Tongue (tissue), 3 donors: ENCODE measurements at places on chromosomes 7 and 10. TPM values are rescaled to one million over a fixed set of nuclear protein-coding genes. Genes with fewer than 3 reads are reported as not detected.

Gene GNAT3
- 4.0 TPM for total RNA-seq

Gene CTTNBP2
- 13.1 TPM for total RNA-seq

Gene DLX6
- not detected for total RNA-seq

Gene ASZ1
- not detected for total RNA-seq

Gene LRRTM3
- 0.62 TPM for total RNA-seq

Gene GPR22
- total RNA-seq, result not detected

Gene GPNMB
- 120 TPM for total RNA-seq

Gene PAPOLB
- 0.10 TPM for total RNA-seq

Gene ADCY1
- 9.8 TPM for total RNA-seq

Gene CNPY1
- total RNA-seq, result not detected

Gene AEBP1
- 51.1 TPM for total RNA-seq

GRCh38 chr7:121689749-121690148 lies 183.2 kb upstream of the PTPRZ1 start:
- no peak for DNase-seq

- peak; percentile 90 for DNase-seq
These were observed 343.0 kb downstream of the CRPPA start for GRCh38 chr7:16078076-16078952.

- no peak for DNase-seq
These were observed 9.4 kb upstream of the PIP4K2A start for GRCh38 chr10:22723783-22724182.

DNA sequence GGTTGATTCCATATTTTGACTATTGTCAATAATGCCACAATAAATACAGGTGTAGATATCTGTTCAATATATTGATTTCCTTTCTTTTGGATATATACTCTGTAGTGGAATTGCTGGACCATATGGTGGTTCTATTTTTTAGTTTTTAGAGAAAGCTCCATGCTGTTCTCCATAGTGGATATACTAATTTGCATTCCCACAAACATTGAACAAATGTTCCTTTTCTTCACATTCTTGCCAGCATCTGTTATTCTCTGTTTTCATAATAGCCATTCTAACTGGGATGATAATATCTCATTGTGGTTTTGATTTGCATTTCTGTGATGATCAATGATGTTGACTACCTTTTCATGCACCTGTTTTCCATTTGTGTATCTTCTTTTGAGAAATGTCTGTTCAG lies 973.7 kb downstream of the REEP3 start:
- no peak for DNase-seq

- no peak for DNase-seq
These were observed 807.2 kb upstream of the MBL2 start for GRCh38 chr10:53579773-53580172.

DNA sequence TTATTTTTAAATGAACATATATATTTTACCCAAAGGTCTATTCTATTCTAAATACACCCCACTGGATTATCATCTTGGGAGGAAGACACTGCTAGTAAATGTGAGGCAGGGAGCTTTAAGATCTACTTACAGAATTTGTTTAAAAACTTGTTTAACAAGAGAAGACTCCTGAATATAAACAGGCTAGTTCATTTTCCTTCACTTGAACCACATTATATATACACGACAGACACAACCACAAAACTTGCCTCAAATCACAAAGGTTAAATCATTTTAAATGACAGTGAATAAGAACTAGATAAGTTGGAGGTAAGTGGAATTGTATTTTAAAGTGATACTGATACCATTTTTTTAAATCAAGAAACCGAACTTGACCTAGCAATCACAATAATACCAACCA lies 109.2 kb downstream of the ATE1 start:
- DNase-seq, result no peak

GRCh38 chr7:54260941-54261371 lies 281.2 kb upstream of the VSTM2A start:
- DNase-seq, result no peak

DNA sequence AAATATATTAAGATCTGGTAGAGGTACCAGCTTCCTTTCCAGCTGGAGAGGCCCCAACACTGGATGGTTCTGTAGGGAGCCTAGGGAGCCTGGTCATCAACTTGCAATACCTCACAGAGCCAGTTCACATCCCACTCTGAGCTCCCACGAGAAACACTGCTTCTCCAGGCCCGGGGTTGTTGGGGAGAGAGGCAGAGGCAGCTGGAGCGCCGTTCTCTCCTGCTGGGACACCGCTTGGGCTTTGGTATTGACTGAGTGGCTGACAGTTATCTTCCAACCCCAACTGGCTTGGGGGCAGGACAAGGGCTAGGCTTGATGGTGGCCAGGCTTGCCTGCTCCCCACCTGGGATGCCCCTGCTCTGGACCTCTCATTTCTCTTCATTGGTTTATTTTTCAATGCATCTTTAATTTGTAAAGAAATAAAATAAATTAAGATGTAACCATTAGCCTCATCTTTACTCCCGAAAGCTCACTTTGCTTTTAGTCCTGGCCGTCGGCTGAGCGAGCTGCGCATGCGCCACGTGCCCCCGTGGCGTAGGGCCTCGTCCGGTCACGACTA lies 10.0 kb upstream of the CHCHD1 start:
- DNase-seq, result peak; percentile 95

DNA sequence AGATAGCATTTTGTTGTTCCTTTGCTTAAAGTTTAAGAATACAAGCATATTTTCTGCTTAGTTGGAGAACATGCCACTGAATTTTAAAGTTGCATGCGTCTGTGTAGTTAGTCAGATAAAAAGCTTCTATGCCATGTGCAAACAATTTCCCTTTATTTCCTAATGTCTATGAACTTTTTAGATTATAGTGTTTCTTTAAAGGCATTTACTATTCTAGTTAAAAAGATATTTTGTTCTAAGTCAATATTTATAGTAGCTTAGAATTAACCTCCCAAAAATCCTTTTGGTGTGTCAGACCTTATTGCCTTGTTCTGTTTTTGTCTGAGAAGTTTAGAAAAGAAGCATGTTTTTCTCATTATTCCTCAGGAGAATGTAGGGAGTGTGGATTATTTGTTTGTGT lies 99.0 kb upstream of the GATA3 start:
- no peak for DNase-seq

DNA sequence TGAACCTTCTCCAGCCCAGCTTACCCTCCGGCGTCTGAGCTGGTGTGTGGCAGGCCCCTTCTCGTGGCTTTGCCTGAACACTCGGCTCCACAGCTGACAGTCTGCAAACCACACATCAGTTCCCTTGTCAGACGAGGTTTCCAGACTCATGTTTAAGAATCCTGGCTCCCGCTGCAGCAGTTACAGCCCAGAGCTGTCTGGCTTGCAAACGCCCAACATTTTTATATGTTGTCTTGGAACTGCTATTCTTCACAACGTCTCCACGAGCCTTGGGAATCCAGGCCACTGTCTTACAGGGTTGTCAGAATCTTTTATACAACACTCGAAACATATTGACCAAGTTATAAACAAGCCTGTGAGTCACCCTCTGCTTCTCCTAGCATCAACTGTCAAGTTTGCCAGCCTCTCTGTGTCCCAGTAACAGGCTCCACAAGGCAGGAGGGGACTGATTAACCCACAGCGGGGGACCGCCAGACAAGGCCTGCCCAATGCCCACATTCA lies 68.1 kb downstream of the TNS3 start:
- DNase-seq, result peak; percentile 84

DNA sequence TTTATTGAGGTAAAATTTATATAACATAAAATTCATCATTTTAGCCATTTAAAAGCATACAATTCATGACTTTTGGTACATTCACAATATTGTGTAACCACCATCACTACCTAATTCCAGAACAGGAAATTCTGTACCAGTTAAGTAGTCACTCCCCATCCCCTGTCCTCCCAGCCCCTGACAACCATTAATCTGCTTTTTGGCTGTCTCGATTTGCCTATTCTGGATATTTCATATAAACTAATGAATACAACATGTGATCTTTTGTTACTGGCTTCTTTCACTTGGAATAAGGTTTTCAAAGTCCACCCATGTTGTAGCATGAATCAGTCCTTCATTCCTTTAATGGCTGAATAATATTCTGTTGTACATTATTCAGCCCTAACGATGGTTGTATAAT lies 115.6 kb upstream of the KLF14 start:
- DNase-seq, result no peak

- DNase-seq, result no peak
These were observed 26.5 kb downstream of the KIAA1217 start for GRCh38 chr10:24235471-24235870.

DNA sequence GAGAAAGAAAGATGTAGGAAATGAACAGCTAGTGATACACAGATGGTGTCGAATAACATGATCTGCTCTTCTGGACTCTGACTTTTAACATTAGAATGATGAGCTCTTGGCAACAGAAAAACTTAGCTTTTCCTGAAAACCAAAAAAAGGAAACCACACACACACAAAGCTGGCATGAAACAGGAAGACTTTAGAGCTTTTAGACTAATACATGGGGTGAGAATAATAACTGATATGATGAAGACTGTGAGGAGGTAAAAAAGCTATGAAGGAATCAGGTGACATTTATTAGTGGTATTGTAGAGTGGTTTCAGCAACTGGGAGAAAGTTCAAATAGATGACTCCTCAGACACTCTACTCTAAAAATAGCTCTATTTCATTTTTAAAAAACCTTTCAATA lies 491.9 kb downstream of the PARD3 start:
- no peak for DNase-seq

GRCh38 chr10:120746001-120746777 lies 105.0 kb upstream of the WDR11 start:
- DNase-seq, result no peak

DNA sequence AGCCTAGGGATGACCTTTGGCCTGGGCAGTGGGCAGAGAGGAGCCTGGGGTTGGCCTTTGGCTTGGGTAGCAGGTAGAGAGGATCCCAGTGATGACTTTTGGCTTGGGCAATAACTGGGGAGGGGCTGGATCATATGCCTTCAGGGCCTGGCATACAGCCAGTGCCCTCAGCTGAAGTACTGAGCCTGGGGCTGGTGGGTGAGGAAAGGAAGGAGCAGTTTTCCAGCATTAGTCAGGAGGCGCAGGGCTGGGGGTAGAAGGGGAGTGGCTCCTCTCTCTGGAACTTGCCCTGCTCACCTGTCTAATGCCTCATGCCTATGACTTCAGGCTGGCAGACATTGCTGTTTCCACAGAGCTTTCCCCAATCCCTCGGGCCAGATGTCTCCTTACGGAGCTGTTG lies 15.2 kb upstream of the COMTD1 start:
- no peak for DNase-seq

GRCh38 chr7:114925434-114925833 lies 3.5 kb downstream of the MDFIC start:
- DNase-seq, result no peak

- no peak for DNase-seq
These were observed 7.8 kb upstream of the GLI3 start for GRCh38 chr7:42244828-42245227.

GRCh38 chr10:125081931-125082330 lies 78.4 kb downstream of the CTBP2 start:
- no peak for DNase-seq

DNA sequence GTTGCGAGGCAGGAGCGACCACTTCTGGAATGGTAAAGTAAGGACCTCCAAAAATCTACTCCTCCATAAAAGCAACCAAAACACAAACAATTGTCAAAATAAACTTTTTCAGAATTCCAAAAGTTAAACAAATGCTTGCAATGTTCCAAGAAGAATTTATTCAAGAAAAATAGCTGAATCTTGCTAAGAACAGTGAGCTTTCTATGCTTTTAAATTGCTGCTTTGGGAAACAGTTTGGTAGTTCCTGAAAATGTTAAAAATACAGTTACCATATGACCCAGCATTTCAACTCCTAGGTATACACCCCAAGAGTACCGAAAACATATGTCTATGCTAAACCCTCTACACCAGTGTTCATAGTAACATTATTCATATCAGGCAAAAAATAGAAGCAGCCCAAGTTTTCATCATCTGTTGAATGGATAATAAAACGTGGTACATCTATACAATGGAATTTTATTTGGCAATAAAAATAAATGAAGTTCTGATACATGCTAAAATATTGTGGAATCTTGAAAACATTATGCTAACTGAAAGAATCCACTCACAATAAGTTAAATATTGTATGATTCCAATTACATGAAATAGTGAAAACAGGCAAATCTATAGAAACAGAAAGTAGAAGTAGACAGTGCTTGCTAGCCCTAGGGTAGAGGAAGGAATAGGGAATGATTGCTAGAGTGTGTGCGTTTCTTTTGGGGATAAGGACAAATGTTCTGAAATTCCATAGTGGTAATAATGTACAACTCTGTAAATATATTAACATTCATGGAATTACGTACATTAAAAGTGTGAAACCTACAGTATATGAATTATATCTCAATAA lies 57.0 kb downstream of the LRRN3 start:
- no peak for DNase-seq

DNA sequence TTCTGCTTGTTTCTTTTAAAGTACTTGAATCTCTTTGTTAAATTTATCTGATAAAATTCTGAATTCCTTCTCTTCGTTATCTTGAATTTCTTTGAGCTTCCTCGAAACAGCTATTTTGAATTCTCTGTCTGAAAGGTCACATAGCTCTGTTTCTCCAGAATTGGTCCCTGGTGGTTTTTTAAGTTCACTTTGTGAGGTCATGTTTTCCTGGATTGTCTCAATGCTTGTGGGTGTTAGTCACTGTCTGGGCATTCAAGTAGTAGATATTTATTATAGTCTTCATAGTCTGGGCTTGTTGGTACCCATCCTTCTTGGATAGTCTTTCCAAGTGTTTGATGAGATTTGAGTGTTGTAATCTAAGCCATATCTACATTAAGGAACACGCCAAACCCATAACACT lies 1060.6 kb downstream of the LRMDA start:
- no peak for DNase-seq

- DNase-seq, result no peak
These were observed at the start of gene CYP2C18 for GRCh38 chr10:94683214-94684054. CYP2C18 (plus strand) TSS chr10:94683729; CDS start chr10:94683820, 91 bp downstream.

- no peak for DNase-seq
These were observed 485 bp downstream of the ALOX5 start for GRCh38 chr10:45374350-45375052.

- DNase-seq, result no peak
These were observed 124.4 kb upstream of the STK17A start for GRCh38 chr7:43458330-43459018.

DNA sequence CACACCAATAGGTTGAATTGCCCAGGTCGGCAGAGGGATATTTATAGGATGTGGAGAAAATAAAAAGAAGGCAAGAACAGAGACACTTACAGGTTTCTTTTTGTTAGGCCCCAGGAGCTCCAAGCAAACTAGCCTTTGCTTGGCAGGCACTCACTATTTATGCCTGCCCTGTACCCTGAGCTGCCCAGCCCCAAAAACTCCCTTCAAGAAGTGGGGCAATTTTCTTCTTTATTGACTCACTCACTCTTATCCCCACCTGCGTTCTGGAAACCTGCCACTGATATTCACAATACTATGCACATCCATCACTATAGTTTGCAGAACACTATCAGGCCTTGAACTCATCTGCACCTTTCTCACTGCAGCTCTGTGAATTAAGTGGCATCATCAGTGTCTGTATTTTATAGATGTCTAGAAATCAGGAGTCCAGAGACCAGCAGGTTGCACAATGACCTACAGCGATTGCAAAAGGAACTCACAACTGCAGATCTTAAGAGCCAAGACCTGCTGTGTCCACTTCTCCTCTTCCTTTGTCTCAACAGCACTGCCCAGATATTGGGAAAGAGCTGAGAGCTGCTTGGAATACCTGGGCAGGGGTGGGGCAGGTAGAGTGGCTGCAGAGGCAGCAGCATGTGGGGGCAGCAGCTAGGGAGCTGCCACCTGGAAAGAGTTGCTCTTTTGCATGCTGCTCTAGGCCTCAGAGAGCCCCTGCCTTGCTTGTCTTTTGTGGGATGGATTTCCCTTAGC lies at the start of gene SFTPD:
Gene SFTPD, minus strand, starts transcription at position 130 of the 747 bp plus-strand sequence. CDS start 2,446 bp downstream, outside the sequence.
- DNase-seq, result no peak
